ENCODE measurements at places on chromosomes 11 and 22.

GRCh38 chr11:119671561-119672015 is 57.4 kb downstream of the NECTIN1 start:
- DNase-seq = no peak

- DNase-seq = no peak
Measured at GRCh38 chr11:8719211-8719649, 36.6 kb downstream of the RPL27A start.

DNA sequence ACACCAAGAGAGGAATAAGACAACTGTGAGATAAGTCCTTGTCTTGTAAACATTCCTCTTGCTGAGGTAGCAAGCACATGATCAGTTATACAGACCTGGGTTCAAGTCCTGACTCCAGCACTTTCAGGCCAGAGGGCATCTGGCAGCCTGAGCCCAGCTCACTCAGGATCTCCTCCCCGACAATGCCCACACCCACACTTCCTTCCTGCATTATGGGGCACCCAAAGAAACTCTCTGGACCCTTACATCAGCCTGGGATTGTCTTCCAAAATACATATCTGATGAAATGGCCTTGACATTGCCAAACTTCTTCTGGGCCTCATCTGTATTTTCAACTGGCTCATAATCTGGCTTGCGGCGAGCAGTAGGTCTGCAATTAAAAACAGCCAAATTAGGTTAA is 48.6 kb downstream of the ARFGAP3 start:
- no peak for DNase-seq

- DNase-seq = no peak
Measured at GRCh38 chr11:1075341-1075911, 752 bp downstream of the MUC2 start.

Data from T-helper 2 cell (primary cell).